ENCODE measurements at places on chromosomes 1 and 21. TPM values are rescaled to one million over a fixed set of nuclear protein-coding genes. Genes with fewer than 3 reads are reported as not detected.

DNA sequence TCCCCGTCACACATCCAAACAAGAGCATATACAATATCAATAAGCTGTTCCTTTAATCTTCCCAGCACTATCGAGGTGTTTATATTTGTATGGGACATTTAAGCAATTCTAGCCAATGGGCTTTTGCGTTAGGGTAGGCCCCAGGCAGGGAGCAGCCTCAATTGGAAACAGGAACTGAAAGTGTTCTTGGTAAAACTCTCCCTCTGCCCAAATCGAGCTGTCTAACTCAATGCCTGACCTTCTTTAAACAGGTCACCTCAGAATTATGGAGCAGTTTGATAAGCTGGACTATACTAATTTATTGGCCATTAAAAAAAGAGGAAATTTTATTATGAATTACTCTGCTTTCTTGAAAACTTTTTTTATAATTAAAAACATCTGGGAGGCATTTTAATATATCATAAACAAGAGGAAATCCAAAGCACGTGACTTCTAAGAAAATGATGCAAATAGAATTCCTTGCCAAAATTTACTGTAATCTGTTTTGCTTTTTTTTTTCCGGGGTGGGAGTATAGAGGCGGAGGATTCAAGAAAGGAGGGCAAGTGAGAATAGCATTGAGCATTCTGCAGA lies 498.1 kb downstream of the LMO4 start:
- peak; percentile 54 for DNase-seq

- peak; percentile 38 for DNase-seq
Observed at GRCh38 chr1:226111883-226112261, 49.4 kb downstream of the H3-3A start.

- no peak for DNase-seq
Observed at GRCh38 chr1:966135-966703, at the start of gene PLEKHN1. TSS of gene PLEKHN1 (plus strand) at chr1:966482. CDS start at chr1:966532, 50 bp downstream.

- DNase-seq: no peak
Observed at GRCh38 chr21:27057997-27058396, 91.1 kb upstream of the ADAMTS5 start.

GRCh38 chr1:29809446-29810120 lies 573.3 kb downstream of the PTPRU start:
- no peak for DNase-seq

GRCh38 chr1:98985687-98986086 lies 19.0 kb downstream of the PLPPR5 start:
- DNase-seq: no peak

- no peak for DNase-seq
Observed at GRCh38 chr1:70517444-70517843, 106.4 kb downstream of the CTH start.

DNA sequence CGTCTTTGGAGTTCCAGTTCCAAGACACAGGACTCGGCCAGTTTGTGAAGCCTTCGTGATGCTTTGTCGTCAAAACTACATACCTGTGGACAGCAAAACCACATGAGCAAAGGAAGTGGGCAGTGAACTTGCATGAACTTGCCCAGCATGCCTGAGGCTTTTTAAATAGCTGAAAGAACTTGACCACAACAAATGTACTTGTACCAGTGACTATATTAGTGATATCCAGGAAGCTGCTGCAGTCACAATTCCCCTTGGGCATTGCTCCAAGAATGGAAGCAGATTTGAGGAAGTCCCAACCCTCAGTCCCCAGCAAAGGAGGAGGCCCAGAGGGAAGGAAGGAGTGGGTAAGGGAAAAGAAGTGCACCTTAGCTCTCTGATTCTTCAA lies 2.6 kb downstream of the FUCA1 start:
- no peak for DNase-seq

GRCh38 chr1:212610575-212610967 lies 2.0 kb downstream of the ATF3 start:
- no peak for DNase-seq

- no peak for DNase-seq
Observed at GRCh38 chr1:76511558-76512179, 355.6 kb upstream of the ST6GALNAC5 start.

DNA sequence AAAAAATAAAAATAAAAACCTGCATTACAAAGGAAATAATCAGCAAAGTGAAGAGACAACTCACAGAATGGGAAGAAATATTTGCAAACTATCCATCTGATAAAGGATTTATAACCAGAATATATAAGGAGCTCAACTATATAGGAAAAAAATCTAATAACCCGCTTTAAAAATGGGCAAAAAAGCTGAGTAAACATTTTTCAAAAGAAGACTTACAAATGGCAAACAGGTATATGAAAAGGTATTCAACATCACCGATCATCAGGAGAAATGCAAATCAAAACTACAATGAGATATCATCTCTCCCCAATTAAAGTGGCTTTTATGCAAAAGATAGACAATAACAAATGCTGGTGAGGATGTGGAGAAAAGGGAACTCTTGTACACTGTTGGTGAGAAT lies 3.8 kb upstream of the GNG5 start:
- no peak for DNase-seq

- no peak for DNase-seq
Observed at GRCh38 chr1:174799136-174799479, 200.6 kb upstream of the CACYBP start.

GRCh38 chr1:97337250-97338030 lies 583.4 kb downstream of the DPYD start:
- DNase-seq: no peak

GRCh38 chr1:37726751-37727585 lies 34.7 kb downstream of the CDCA8 start:
- DNase-seq: no peak

DNA sequence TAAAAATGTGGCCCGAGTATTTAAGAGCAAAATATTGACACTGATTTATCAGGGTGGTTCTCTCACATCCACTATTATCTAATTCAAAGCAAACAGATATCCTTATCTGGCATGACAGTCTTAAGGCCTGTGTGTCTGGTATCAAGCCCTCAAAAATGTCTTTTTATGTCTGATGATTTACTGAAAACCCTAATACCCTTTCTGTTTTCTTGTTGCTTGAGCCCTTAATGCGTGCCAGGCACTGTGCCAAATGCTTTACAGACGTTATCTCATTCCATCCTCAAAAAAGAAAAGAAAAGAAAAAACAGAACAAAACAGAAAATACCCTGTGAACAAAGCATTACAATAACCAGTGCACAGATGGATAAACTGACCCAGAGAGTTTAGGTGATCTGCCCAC lies 5.7 kb downstream of the DUSP23 start:
- DNase-seq: no peak

DNA sequence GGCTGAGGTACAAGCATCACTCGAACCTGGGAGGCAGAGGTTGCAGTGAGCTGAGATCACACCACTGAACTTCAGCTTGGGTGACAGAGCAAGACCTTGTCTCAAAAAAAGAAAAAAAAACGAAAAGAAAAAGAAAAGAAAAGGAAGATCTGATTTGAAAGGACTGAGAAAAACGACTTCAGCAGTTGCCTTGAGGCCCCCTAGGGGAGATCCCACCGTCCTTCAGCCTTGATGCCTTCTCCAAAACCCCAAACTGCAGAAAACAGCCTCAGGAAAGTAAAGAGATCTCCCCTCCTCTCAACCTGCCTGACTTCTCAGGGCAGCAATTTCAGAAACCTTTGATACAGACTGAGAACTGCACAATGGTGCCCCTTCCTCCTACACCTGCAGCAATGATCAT lies 50.9 kb upstream of the BCAR3 start:
- DNase-seq: no peak

- no peak for DNase-seq
Observed at GRCh38 chr1:237574536-237574935, 316.2 kb downstream of the ZP4 start.

DNA sequence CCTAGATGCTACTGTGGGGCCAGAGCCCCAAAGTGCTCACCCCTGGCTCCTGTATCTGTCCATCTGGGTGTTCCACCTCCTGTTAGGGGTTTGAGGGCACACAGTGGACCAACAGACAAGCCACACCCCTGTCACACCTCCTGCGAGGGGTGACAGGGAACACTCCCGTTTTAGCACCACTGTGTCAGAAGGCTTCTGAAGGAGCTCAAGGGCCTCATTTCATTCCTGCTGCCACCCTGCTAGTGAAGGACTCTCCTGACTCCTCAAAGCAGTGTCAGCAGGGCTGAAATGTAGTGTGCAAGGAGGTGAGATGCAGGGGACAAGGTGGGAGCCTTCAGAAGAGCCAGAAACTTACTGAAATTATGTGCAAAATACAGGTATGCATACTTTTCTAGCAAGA lies 174.6 kb downstream of the GPATCH2 start:
- DNase-seq: no peak

GRCh38 chr1:7247791-7248548 lies 462.7 kb downstream of the CAMTA1 start:
- no peak for DNase-seq

- DNase-seq: no peak
Observed at GRCh38 chr1:198711837-198712236, 73.0 kb downstream of the PTPRC start.

GRCh38 chr1:36965275-36966159 lies 68.8 kb downstream of the GRIK3 start:
- DNase-seq: no peak

DNA sequence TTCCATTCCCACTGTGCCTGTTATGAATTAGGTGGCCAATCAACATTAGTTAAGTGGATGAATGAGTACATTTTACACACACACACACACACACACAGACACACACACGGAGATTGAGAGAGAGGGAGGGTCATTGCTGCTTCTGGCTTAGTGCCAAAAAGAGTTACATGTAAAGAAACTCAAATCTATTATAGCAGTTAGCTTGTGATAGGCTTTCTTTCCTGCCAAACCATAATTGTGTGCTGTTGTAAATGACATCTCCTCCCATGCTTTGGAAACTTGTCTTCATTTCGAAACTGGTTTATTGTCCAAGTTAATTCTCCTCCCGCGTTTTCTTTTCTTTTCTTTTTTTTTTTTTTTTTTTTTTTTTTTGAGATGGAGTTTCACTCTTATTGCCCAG lies 1.4 kb upstream of the MT1HL1 start:
- no peak for DNase-seq

- no peak for DNase-seq
Observed at GRCh38 chr21:25560891-25561290, 46.4 kb downstream of the MRPL39 start.

GRCh38 chr21:21807598-21807903 lies 809.3 kb downstream of the NCAM2 start:
- no peak for DNase-seq

GRCh38 chr1:39076127-39076798 lies 50.1 kb downstream of the NDUFS5 start:
- DNase-seq: peak; percentile 89

DNA sequence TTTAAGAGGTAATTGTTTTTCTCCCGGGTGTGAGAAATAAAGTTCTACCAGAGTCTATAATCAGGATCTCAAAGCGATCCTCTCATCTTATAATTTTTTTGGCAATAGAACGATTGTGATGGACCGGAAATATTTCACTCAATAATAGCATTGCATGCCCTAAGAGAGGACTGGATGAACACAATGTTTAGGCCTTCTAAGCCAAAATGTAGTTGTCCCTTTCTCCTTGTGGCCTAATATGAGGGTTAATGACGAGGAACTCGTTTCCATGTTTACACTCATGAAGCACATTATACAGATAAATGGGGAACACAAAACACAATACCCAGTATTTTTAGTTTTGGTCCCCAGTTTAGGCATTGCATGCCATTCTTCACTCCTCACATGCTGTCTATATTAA lies 5.9 kb downstream of the TBX15 start:
- no peak for DNase-seq

DNA sequence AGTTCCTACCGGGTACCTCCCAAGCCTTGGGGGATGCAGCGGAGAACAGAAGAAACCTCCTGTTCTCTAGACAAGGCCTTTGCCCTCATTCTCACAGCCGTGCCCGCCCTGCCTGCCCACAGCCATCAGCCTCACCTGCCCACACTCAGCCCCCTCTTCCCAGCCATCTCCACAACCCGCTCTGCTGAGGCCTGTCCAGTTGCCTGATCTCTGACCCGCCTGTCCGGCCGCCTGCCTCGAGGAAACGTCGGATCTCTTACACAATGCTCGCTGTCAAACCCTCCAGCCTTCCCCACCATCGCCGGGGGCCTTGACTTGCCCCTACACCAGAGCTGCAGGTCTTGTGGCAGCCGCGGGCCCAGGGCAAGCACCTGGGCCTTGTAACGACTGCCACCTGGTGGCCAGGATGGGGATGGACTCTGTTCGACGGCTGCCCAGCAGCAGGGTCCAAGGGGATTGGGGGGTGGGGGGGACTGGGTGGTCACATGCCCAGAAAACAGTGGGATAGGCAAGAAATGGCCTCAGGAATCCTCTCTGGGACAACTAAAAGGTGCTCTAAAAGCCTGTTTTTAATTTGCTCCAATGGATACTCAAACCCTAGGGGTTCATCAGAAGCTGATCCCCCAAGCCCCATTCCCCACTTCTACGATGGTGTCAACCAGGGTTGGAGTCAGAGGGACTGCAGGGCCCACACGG lies 31.0 kb downstream of the SLC45A1 start:
- peak; percentile 82 for DNase-seq

- no peak for DNase-seq
Observed at GRCh38 chr1:50266509-50266908, 156.7 kb downstream of the DMRTA2 start.

GRCh38 chr1:225479996-225480720 lies 52.3 kb upstream of the LBR start:
- no peak for DNase-seq

DNA sequence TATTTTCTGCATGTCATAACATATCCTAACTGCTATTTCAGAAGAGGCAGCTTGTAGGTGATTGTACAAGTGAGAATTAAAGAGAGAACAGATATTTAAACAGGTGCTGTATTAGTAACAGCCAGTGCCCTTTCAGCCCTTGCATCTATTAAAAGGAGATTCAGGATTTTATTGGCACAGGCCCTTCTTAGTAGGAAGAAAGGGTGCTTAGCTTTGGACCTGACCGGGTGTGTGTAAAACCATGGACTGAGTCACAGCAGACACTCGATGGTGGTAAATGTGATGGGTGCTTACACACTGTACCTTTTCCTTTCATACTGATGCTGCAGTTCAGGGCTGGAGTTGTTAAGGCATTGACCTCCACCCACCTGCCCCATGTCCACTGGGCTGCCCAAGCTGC lies 12.7 kb upstream of the CD101 start:
- DNase-seq: no peak

C4BPB gene
- total RNA-seq: 0.46 TPM

SLC9C2 gene
- not detected for total RNA-seq

CASQ2 gene
- 804 TPM for total RNA-seq

CADM3 gene
- 5.3 TPM for total RNA-seq

TTLL10 gene
- total RNA-seq: 0.22 TPM

FCAMR gene
- total RNA-seq: not detected

CDA gene
- total RNA-seq: 3.5 TPM

RNU1-4 gene
- total RNA-seq: 9,391 TPM

CLCNKA gene
- 0.35 TPM for total RNA-seq

MRPL37 gene
- 78.6 TPM for total RNA-seq

WNT2B gene
- 1.2 TPM for total RNA-seq

CSF3R gene
- 3.3 TPM for total RNA-seq

ADPRS gene
- total RNA-seq: 19.1 TPM

IFI44L gene
- total RNA-seq: 3.3 TPM

PPIAL4G gene
- not detected for total RNA-seq

NBPF11 gene
- total RNA-seq: 3.1 TPM

TEDDM1 gene
- not detected for total RNA-seq

MAD2L2 gene
- total RNA-seq: 15.8 TPM

All from Right ventricle myocardium superior (tissue), 1 donor.